ENCODE measurements at places on chromosomes 5 and 9. TPM values are rescaled to one million over a fixed set of nuclear protein-coding genes. Genes with fewer than 3 reads are reported as not detected.

PHAX gene
- 10.4 TPM for polyA plus RNA-seq

TRIM7 gene
- 1.1 TPM for polyA plus RNA-seq

IFNA2 gene
- not detected for polyA plus RNA-seq

FYB1 gene
- 1.1 TPM for polyA plus RNA-seq

GBGT1 gene
- 9.9 TPM for polyA plus RNA-seq

MLANA gene
- polyA plus RNA-seq = not detected

COL15A1 gene
- 61.5 TPM for polyA plus RNA-seq

NRG2 gene
- polyA plus RNA-seq = 3.1 TPM

SGCD gene
- 0.32 TPM for polyA plus RNA-seq

OR1K1 gene
- polyA plus RNA-seq = not detected

TLX3 gene
- not detected for polyA plus RNA-seq

LCN15 gene
- polyA plus RNA-seq = not detected

ARHGEF37 gene
- 4.4 TPM for polyA plus RNA-seq

CDKN2A gene
- 0.17 TPM for polyA plus RNA-seq

CAMK2A gene
- 0.06 TPM for polyA plus RNA-seq

PSAT1 gene
- 27.6 TPM for polyA plus RNA-seq

GPRIN1 gene
- 0.59 TPM for polyA plus RNA-seq

C5 gene
- 2.7 TPM for polyA plus RNA-seq

CCL28 gene
- polyA plus RNA-seq = 1.9 TPM

FBP2 gene
- not detected for polyA plus RNA-seq

LCNL1 gene
- polyA plus RNA-seq = 0.10 TPM

NUTM2G gene
- not detected for polyA plus RNA-seq

LCN9 gene
- polyA plus RNA-seq = not detected

NDST1 gene
- 19.0 TPM for polyA plus RNA-seq

RMRP gene
- 37.0 TPM for polyA plus RNA-seq

SLC6A18 gene
- not detected for polyA plus RNA-seq

RASGEF1C gene
- 0.09 TPM for polyA plus RNA-seq

PIP5K1B gene
- 2.0 TPM for polyA plus RNA-seq

MYMK gene
- not detected for polyA plus RNA-seq

TXNDC15 gene
- polyA plus RNA-seq = 49.0 TPM

FAM221B gene
- 0.03 TPM for polyA plus RNA-seq

SIT1 gene
- polyA plus RNA-seq = 0.58 TPM

GMCL2 gene
- polyA plus RNA-seq = not detected

PCDHB11 gene
- polyA plus RNA-seq = 1.4 TPM

NPR3 gene
- polyA plus RNA-seq = 2.3 TPM

DMRT3 gene
- polyA plus RNA-seq = 0.79 TPM

FOXD4L5 gene
- 0.11 TPM for polyA plus RNA-seq

IL7R gene
- 4.3 TPM for polyA plus RNA-seq

EPB41L4B gene
- polyA plus RNA-seq = 6.7 TPM

TRAF1 gene
- polyA plus RNA-seq = 5.3 TPM

LCN6 gene
- polyA plus RNA-seq = 4.7 TPM

MAP3K1 gene
- 4.2 TPM for polyA plus RNA-seq

EIF4E1B gene
- not detected for polyA plus RNA-seq

FBXO10 gene
- 2.9 TPM for polyA plus RNA-seq

ADRA1B gene
- 0.66 TPM for polyA plus RNA-seq

BICD2 gene
- 5.5 TPM for polyA plus RNA-seq

PCA3 gene
- 0.25 TPM for polyA plus RNA-seq

CCDC152 gene
- 2.6 TPM for polyA plus RNA-seq

ARPC5L gene
- polyA plus RNA-seq = 16.9 TPM

TERT gene
- polyA plus RNA-seq = 0.02 TPM

ZNF883 gene
- polyA plus RNA-seq = 0.54 TPM

SMIM33 gene
- polyA plus RNA-seq = not detected

SAXO1 gene
- polyA plus RNA-seq = 0.03 TPM

DDX46 gene
- polyA plus RNA-seq = 12.7 TPM

RETREG1 gene
- 46.8 TPM for polyA plus RNA-seq

ZNF366 gene
- polyA plus RNA-seq = 3.3 TPM

SEMA6A gene
- 4.2 TPM for polyA plus RNA-seq

TAF11L5 gene
- not detected for polyA plus RNA-seq

RASEF gene
- 0.11 TPM for polyA plus RNA-seq

STPG3 gene
- polyA plus RNA-seq = not detected
